ENCODE measurements at places on chromosomes 12 and 14. TPM values are rescaled to one million over a fixed set of nuclear protein-coding genes. Genes with fewer than 3 reads are reported as not detected.

- DNase-seq, result no peak
Observed at GRCh38 chr12:94074216-94074979, 74.0 kb upstream of the PLXNC1 start.

The DIO2 gene
- 48.7 TPM for total RNA-seq

The RFX4 gene
- total RNA-seq, result not detected

DNA sequence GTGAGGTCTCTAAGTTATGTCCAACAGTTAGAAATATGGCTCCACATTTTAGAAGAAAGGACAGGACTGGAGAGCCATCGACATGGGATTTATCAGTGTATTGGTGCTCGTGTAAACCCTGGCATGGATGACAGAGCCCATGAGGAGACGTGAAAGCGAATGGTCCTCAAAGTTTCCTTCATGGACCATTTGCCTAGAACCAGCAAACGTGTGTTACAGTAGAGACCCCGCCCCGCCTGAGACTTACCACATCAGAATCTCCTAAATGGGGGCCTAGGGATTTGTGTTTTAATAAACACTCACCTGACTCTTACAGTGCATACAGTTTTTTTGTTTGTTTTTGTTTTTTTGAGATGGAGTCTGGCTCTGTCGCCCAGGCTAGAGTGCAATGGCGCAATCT is 12.2 kb downstream of the EVL start:
- DNase-seq, result no peak

The SLC6A15 gene
- 23.4 TPM for total RNA-seq

The MDGA2 gene
- total RNA-seq, result 4.8 TPM

- DNase-seq, result no peak
Observed at GRCh38 chr12:27105746-27106536, 23.6 kb upstream of the C12orf71 start.

DNA sequence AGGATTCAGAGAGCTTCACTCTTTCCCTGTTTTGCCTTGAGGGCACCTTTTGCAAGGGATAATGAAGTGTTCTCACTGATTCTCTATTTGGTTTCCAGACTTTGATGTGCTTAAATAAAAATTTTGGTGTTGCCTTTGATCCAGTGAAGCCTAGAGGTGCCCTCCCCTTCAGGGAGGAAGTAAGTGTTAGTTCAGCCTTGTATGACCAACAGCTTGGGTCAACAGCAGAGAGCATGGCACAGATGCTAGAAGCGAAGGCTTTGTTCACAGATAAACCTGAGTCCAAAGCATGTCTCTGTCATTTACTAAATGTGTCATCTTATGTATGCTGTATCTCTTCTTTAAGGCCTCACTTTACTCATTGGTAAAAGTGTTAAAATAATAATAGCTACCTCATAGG is 52.8 kb upstream of the STXBP6 start:
- no peak for DNase-seq

The FGD6 gene
- total RNA-seq, result 8.1 TPM

The TMEM121 gene
- 1.6 TPM for total RNA-seq

DNA sequence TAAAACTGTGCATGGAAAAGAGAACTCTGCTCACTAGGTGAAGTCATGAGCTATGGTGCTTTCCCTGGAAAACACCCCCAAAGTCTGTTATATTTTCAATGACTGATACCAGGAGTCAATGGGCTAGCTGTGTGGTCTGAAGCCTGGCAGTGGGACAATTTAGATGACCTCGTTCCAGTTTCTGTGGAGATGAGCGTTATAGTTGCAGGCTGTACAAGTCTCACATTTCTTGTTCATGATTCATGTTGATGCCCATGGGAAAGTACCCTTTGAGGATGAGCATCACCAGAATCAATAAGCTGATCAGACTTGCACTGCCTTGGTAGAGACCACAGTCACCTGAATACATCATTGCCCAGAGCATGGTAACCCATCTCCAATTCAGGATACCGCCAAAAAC is 70.7 kb downstream of the NOVA1 start:
- no peak for DNase-seq

- no peak for DNase-seq
Observed at GRCh38 chr14:41607304-41607775, 664 bp downstream of the LRFN5 start.

The CCDC196 gene
- total RNA-seq, result not detected

The FAR2 gene
- total RNA-seq, result 3.2 TPM

DNA sequence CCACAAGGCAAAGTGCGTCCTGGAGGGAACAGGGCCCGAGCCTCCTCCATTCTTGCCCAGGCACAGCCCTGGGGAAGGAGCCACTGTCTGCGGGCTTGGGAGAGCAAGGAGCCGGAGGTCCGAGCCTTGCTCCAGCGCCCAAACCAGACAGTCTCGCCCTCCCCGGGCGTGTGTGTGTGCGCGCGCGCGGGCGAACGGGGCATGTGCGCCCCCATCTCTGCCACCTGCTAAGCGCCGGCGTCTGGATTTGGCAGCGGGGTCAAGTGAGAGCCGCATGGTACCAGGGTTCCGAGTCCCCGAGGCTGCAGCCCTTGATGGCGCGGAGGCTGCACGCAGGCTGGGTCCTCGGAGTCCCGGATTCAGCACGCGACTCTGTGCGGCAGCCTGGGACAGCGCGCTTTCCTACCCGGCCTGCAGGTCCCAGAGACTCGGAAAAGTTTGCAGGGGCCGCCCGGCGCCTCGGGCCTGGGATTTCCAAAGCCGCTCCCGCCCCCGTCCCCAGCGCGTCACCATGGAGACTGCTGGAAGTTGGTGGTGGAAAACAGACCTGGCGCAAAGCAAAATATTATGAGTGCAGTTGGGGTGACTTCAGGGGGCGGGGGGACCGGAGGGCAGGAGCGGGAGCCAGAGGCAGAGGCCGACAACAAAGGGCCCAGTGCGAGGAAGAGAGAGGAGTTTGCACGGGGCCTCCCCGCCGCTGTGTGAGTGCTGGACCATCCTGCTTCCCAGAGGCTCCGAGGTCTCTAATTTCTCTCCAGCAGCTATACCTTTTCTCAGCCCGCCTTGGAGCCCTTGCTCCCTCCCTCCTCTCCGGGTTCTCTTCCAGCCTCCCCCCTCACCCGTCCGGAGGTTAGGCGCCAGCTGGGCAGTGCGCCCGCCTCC is 4.2 kb downstream of the RFX4 start:
- DNase-seq, result no peak

DNA sequence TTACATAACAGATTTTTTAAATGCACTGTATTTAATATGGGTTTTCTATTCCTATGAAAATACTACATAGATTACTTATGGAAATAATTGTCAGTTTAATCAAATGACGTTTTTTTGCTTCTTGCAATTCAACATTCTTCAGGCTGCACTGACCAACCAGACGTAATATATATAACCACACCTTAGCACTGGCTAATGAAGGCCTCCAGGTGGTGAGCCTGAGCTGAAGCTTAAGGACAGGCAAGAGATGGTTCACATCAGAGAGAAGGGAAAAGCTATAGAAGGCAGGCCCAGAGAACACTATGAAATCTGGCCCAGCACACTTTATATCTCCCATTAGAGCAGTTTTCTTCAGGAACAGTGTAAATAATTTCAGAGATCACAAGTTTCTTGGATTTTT is 2.8 kb upstream of the MDGA2 start:
- DNase-seq, result no peak

DNA sequence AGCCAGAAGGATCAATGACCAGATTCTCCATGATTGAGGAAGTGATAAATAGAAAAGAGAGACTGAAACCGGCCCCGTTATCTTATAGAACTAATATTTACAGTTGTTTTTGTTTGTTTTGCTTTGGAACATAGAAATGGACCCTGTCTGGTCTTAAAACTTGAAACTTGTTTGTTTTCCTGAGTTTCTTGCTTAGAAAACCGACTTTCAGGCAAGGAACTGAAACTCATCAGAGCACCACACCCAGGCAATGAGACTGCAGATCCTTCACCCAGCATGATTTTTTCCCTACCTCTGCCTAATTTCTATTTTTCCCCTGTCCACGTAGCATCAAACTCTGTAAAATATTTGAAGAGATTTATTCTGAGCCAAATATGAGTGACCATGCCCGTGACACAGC is 10.6 kb upstream of the CLEC12A start:
- DNase-seq, result no peak

The CACNA2D4 gene
- not detected for total RNA-seq

DNA sequence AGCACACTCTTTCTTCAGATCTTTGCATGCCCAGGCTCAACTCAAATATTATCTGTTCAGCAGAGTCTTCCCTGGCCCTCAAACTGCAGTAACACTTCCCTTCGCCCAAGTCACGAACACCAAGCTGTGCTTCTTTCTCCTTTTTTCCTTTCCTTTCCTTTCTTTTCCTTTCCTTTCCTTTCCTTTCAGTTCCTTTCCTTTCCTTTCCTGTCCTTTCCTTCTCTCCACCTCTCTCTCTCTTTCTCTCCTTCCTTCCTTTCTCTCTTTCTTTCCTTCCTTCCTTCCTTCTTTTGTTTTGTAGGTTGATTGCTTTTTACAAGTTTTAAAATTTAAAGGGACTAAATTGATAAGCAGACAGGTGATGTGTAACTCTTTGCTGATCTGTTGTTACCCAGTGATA is 19.0 kb upstream of the ADGRD1 start:
- DNase-seq, result no peak

The SLC17A8 gene
- total RNA-seq, result not detected

DNA sequence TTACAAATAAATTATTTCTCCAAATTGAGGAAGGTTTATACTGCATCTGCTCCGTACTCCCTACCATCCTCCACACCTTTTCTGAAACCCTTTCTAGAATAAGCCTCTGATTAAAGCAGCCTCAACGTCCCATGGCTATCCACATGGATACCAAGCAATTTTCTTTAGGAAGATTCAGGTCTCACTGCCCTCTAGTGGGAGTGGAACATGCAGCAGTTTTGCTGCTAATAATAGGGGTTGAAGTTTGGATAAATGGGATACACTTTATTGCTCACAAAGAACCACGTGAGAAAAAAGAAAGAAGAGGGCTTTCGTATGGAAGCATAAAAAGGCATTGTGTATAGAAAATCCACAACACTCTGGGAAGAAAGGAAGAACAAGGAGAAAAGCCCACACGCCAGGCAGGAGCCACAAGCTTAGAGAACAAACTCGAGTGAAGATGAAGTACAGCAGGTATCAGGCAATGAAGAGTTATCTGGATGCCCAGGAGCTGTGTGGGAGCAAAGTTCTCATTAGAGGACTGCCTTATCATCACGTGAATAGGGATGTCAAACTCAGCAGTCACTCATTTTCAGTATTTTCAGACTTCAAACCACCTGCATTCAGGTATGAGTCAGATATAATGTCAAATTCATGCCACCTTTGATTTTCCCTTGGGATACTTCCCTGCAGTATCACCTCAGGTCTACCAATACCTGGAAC is 45.8 kb downstream of the CCER1 start:
- peak; percentile 46 for DNase-seq

The TTC9 gene
- total RNA-seq, result 0.88 TPM

DNA sequence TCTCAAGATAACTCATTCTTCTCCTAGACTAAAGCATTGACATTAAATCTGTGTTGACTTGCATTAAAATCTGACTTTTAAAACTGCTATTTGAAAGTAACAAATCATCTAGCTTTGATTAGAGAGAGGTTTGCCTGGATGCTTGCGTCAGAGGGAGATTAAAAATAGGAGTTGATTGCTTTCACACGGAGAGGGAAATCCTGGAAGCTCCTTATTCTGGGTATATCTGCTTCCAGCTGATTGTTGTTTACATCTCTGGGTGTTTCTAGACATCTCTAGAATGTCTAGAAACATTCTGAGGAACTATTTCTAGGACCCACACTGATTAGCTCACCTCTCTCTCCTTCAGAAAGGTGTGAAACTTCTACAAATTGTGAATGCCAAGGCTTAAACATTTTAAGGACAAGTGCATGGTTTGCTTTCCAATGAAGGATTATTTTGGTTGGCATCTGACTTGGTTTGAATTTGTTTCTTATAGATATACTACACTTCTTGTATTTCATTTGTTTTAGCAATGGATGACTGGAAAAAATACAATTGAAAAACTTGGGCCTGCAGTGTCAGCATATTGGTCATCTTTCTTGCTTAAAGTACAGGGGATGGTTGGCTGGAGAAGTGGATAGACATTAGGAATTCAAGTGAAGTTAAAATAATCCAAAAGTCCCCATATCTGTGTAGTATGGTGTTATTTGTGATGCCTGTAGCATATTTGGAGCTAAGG is 2.1 kb downstream of the DIP2B start:
- no peak for DNase-seq

DNA sequence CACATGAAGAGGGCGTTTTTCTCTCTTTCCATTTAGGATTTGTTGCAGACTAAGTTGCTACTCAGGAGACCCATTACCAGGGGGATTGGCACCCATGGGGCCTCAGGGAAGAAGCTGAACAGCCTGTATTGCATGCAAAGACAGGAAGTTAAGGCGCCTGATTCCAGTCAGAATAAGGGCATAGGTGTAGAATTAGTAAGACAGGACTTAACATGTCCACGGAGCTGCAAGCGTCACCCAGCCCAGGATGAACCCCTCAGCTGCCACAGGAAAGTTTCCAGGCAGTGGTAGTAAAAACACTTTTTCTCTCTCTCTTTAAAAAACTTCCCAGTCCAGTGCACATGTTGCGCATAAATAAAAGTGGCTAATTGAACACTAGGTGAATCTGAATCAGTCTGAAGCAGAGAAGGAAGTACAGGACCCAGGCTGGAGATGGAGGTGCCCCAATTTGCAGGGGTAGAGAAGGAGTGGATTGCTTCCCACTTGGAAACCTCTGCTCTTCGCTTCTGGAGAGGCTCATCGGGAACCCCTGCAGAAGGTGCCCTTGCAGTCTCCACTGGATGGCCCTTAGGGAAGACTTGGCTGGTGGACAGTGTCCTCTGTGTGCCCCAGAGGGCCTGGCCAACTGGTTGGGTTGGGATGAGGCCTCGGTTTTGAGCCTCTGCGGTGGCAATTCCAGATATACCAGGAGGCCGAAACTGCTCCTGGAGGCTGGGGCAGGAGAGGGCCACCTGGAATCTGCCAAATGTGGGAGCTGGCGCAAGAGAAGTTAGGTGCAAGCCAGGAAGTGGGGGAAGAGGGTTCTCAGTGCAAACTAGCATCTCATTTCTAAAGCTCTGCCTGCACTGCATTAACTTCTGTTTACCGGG is 10.7 kb upstream of the TBX3 start:
- no peak for DNase-seq

DNA sequence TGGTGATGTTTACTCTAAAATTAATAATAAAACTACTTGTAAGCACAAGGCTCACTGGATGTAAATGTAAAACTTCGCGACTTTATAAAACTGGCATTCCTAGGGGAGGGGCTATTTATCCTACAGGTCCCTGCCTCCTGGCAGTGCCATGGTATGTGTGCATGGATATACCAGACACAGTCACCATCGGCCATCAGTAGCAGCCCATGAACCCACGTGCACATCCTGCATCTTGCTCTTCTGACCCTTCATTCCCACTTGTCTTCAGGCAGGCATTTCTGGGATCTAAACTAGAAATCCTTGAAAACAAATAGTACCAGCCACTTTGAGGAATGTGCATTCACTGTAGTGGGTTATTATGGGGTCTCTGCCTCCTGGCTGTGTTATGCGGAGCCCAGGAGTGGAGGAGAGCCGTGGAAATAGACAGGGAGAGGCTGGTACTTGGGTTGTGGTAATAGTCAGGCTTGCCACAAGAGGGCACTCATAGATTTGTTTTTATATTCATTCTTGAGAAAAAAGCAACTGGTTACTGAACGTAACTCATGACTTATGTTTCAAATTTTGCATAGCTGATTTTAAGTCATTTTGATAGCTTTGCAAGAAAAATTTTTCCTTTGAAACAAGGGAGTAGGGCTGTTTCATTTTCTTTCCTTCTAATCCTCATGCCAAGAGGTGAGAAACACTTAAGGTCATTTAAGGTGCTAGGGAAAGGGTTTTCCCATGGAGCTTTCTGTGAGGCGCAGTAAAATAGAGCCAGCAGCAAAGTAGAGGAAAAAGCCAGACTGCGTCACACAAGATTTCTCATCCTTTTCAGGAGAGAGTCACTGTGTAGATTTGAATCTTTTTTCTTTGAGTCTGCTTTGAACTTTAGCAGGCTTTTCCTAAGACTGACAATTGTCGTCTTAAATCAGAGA is 17.4 kb upstream of the GALNT16 start:
- DNase-seq, result peak; percentile 34
